ENCODE measurements at places on chromosomes 2 and 18.

- no peak for DNase-seq
Measured at GRCh38 chr18:78717051-78717765, 262.4 kb upstream of the SALL3 start.

- DNase-seq = no peak
Measured at GRCh38 chr2:21005700-21006422, 38.0 kb downstream of the APOB start.

DNA sequence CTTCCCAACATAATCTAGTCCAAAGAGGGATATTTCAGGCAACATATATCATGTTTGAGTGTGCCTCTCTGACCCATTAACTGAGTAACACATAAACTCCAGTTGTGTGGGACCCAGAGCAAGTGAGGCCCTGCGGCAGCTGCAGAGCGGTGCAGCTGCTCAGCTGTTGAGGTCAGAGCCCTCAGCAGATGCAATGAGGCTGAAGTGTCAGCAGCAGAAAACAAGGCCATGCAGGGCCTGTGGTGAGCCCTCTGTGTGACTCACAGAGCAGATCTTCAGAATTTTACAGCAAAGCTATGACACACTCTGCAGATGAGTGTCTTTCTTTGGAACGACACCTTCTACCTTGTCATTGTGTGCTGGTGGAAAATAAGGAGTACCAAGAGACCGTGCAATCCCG lies 168.5 kb downstream of the CBLN2 start:
- peak; percentile 8 for DNase-seq

- no peak for DNase-seq
Measured at GRCh38 chr2:27347641-27348040, 8.9 kb downstream of the GTF3C2 start.
